ENCODE measurements at places on chromosomes 12 and 14. TPM values are rescaled to one million over a fixed set of nuclear protein-coding genes. Genes with fewer than 3 reads are reported as not detected.

Gene PA2G4
- total RNA-seq: 119 TPM

Gene PTPRQ
- 0.32 TPM for total RNA-seq

Gene POLE
- total RNA-seq: 26.3 TPM

DNA sequence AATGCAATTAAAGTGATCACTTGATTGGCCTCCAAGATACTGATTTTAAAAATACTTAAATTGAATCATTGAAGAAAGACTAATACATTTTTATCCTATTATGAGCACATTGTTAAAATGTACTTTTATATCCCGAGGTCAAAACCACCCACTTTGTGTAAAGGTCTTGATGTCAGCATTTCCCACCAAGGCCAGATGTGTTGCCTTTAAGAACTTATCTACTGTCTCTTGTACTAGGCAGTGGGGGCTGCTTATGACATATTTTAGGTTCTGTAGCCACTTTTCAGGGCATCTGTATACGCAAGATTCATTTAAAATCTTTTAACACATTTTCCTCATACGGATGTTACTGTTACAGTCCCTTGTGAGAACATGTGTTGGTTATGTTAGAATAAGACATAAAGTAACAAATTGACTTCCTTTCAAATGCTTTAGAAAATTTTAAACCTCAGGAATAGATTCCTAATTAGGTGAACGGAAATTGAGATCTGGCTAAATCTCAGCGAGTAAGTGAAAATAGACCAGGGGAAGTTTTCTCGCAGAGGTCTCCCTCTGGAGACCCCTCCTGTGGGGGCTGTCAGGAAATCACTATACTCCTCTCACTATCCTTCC, 456.2 kb downstream of the ADAMTS20 start:
- no peak for DNase-seq

- peak; percentile 94 for DNase-seq
Measured at GRCh38 chr12:2329661-2330210, 276.9 kb downstream of the CACNA1C start.

GRCh38 chr12:50353869-50354593, 42.4 kb downstream of the FAM186A start:
- peak; percentile 55 for DNase-seq

DNA sequence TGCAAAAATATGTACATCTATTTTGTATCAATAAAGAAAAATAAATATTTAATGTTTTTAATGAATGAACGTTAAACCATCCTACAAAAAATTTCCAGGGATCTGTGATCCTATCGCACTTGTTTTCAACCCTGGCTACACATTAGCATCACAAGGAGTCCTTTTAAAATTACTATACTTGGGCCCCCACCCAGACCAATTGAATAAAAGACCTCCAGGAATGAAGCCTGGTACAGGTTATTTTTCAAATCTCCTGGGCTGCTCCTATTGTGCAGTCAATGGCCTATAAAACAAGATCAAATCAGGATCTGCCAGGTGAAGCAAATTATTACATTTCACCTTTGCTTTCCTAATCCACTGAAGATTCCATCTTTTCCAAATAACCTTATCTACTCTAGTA, 33.4 kb upstream of the GXYLT1 start:
- no peak for DNase-seq

- no peak for DNase-seq
Measured at GRCh38 chr12:65728455-65728847, 95.8 kb upstream of the HMGA2 start.
